ENCODE measurements at places on chromosomes 13 and 19.

DNA sequence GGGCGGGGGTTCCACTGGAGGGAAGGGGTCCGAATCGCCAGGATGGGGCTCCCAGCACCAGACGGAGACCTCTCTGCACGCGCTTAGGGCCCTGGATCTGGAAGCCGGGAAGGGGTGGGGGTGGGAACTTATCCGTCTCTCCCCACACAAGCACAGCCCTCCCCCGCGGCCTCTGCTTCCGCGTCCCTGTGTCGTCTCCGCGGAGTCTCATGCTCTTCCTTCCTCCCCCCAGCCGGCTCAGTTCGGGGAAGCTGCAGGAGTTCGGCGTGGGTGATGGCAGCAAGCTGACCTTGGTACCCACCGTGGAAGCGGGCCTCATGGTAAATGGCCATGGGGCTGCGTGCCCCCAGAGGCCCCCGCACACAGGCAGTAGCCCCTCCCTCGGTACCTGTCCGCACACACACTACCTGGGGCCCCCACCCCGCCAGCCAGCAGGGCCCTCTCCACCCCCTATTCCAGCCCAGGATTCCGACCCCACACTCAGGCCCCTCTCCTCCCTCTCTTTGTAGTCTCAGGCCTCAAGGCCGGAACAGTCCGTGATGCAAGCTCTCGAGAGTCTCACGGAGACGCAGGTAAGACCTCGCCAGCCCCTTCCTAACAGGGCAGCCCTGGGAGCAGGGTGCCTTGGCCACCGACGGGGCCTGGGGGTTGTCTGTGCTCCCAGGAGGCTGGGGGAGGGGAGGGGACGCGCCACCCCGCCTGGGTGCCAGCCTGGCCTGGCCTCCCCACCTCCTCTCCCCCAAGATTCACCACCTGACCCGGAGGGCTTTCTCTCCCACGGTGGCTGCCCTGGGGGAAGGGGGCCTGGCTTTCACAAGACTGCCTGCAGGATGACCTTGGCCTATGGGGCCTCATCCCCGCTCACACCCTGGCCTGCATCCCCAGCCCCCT, 3.2 kb downstream of the MIDN start:
- peak; percentile 85 for DNase-seq

GRCh38 chr19:52963247-52963618, 552 bp upstream of the ZNF816 start:
- DNase-seq = no peak

- DNase-seq = no peak
These were observed 71.9 kb downstream of the FLT1 start for GRCh38 chr13:28423010-28423409.

DNA sequence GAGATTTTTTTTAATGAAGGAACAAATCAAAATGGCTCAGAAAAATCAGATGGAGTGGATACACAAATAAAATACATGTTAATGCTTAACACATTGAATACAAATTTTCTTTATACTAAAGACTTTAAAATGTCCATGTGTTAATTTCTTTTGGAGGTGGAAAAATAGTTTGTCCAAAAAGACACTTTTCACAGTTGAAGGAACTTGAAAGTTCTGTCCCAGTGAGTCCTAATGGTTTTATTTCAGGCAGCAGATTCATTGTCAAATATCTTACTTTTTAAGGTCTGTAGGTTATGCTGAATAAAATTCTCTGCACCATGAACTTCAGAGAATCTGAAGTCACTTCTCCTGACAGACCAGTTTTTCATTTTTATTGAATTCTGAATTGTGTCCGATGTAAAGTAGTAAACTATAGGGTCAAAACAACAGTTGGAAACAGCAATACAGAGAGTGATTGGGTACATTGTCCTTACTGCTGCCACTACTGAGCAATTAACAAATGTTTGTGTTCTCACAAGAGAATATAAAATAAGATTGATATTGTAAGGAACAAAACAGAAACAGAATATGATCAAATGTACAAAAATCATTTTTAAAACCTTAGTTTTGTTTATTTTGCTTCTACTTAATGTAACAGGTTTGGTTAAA, 1.6 kb downstream of the LPAR6 start:
- DNase-seq = peak; percentile 26

DNA sequence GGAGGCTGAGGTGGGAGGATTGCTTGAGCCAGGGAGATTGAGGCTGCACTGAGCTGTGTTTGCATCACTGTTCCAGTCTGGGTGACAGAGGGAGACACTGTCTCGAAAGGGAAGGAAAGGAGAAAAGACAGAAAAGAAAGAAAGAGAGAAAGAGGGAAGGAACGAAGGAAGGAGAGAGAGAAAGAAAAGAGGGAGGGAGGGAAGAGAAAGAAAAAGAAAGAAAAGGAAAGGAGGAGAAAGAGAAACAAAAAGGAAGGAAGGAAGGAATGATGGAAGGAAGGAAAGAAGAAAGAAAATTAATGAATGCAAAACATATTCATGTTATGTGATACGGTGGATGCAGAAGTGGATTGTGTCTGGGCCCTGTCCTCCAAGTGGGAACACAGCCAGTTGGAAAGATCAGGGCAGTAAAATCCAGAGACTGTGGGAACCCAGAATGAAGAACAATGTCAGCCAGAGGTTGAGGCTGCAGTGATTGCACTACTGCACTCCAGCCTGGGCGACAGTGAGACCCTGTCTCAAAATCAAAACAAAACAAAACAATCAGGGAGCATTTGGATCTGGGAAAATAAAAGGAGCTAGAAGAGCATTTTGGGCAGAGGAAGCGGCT, 6.2 kb downstream of the PHLDB3 start:
- no peak for DNase-seq

DNA sequence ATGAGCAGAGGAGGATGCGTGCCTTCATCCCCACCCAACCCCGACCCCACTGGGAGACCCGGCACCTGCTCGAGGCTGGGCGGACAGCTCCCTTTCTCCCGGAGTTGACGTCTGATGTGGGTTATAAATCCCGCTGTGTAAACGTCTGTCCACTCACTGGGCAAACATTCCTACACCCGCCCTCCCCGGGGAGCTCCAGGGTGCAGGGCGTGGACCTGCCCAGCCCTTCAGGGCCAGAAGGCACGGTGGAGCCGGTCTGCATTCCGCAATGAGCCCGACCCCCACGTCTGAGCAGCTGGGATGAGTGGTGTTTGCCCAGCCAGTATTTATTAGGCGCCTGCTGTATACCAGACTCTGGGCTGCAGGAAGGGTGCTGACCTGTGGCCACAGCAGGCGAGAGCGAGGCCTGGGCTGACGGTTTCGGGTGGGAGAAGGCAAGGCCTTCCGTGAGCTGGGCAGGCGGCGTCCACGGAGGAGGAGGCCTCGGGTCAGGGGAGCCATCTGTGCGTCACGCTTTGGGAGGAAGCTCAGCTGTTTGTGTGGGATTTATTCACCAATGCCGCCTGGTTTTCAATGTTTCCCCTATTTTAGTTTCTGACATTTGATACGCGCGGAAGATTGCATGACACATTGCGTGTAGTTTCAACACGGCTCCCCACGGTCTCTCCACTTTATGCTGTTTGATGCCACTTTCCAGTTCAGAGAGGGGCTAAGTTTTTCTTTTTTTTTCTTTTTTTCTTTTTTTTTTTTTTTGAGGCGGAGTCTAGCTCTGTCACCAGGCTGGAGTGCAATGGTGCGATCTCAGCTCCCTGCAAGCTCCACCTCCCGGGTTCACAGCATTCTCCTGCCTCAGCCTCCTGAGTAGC, 2.0 kb downstream of the MISP start:
- DNase-seq = peak; percentile 88

Measured in GM23248 (cell line).